ENCODE measurements at places on chromosomes 2 and 18. TPM values are rescaled to one million over a fixed set of nuclear protein-coding genes. Genes with fewer than 3 reads are reported as not detected.

Gene GCKR
- 3.4 TPM for total RNA-seq

Gene ACMSD
- total RNA-seq = not detected

Gene PARD6G
- 0.23 TPM for total RNA-seq

Gene TTR
- total RNA-seq = not detected

Gene KCNJ3
- not detected for total RNA-seq

Gene HOXD10
- total RNA-seq = not detected

Gene DQX1
- total RNA-seq = 1.3 TPM

Gene ANKRD30BL
- not detected for total RNA-seq

Gene SCN2A
- total RNA-seq = not detected

Gene PGAP1
- 5.1 TPM for total RNA-seq

Gene RAPGEF4
- not detected for total RNA-seq

Gene TMEM237
- 24.5 TPM for total RNA-seq

Gene EIF4E2
- total RNA-seq = 69.3 TPM

Gene GRP
- total RNA-seq = not detected

Gene CD8A
- total RNA-seq = 0.28 TPM

Gene GAL3ST2
- 3.9 TPM for total RNA-seq

Gene STPG4
- 6.5 TPM for total RNA-seq

Gene SERPINB3
- total RNA-seq = not detected

Gene GALR1
- not detected for total RNA-seq

Gene MYL1
- not detected for total RNA-seq

Gene SLC16A14
- 0.57 TPM for total RNA-seq

Gene ITGB6
- total RNA-seq = 24.3 TPM

Gene NEMP2
- 8.3 TPM for total RNA-seq

Gene SLC35G4
- not detected for total RNA-seq

Gene TPO
- total RNA-seq = not detected

Gene FASTKD1
- total RNA-seq = 19.2 TPM

Gene C2orf66
- total RNA-seq = not detected

Gene CAMKMT
- 17.9 TPM for total RNA-seq

Gene ELOA2
- not detected for total RNA-seq

Gene HOXD12
- total RNA-seq = not detected

Gene MYOM1
- 1.3 TPM for total RNA-seq

Gene KIAA2012
- total RNA-seq = not detected

Gene STARD6
- not detected for total RNA-seq

Gene GPBAR1
- 0.20 TPM for total RNA-seq

Gene GPAT2
- 11.0 TPM for total RNA-seq

Gene GPR45
- not detected for total RNA-seq

Gene SRD5A2
- not detected for total RNA-seq

Gene PLCL1
- not detected for total RNA-seq

Gene CNDP1
- total RNA-seq = not detected

Gene NT5C1B
- total RNA-seq = not detected

Gene ALK
- not detected for total RNA-seq

Gene VIL1
- not detected for total RNA-seq

Gene TIMM21
- total RNA-seq = 17.9 TPM

Gene IL36RN
- total RNA-seq = 1.0 TPM

Gene SLC5A7
- total RNA-seq = not detected

Gene CYTIP
- total RNA-seq = not detected

Gene DHRS9
- not detected for total RNA-seq

Gene FAM124B
- total RNA-seq = 0.60 TPM

Gene POMC
- total RNA-seq = not detected

Gene FEV
- total RNA-seq = not detected

Gene C2orf15
- 16.9 TPM for total RNA-seq

Gene RNF152
- not detected for total RNA-seq
